Renal cortex interstitium (tissue), 15 donors: ENCODE measurements at places on chromosomes 6 and 20.

- no peak for DNase-seq
Measured at GRCh38 chr20:63682384-63683139, 13.9 kb upstream of the TNFRSF6B start.

DNA sequence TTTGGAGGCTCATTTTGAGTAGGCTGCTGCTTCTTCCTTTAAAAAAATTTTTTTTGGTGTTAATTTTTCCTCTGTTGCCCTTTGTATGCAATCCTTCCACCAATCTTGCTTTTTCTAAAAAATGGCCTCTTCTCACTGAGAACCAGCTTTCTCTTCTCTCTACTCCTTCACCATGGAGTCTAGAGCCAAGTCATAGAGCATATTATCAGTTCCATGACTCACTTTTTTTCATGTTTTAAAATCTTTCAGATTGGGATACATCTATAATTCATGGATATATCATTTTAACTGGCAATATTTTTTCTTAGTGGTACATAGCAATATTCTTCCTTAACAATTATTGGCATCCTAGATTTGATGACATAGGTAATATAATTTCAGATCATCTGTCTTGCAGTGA, 62.7 kb downstream of the SLX4IP start:
- no peak for DNase-seq

DNA sequence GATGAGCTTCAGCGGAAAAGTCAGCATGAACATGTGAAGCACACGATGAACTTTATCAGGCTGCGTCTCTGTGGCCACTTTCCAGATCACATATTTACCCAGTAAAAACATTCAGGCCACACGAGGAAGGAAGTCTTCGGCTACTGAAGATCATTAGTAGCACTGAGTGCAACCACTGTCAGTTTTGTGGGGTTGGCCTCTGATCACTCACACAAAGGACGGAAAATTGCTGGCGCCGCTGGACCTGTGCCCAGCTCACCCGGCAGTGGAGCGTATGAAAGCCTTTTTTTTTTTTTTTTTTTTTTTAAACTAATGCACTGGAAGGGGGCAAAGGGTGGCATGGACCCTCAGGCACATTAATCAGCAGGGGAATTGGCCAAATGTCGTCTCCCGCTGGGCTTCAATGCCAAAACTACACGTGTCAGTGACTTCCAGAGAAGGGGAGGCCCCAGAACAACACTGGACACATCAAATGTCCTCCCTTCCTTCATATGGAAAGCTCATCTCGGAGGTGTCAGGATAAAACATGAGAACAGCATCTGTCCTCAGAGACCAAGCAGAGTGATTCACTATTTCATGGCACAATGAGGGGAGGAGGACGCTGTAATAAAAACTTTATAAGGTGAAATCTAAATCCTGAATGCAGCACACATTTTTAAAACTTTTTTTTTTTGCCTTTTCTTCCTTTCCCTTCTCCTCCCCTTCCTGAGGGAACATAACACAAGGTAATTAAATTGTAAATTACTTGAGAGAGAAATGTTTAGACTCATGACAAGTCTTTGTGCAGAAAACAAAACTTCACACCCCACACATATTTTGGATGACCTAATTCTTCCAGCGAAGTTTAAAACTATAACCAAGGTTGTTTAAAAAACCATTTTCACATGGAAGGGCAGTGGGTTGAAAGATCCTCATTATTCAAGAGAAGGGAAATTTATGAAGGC, 223.4 kb downstream of the FOXC1 start:
- DNase-seq: peak; percentile 75

DNA sequence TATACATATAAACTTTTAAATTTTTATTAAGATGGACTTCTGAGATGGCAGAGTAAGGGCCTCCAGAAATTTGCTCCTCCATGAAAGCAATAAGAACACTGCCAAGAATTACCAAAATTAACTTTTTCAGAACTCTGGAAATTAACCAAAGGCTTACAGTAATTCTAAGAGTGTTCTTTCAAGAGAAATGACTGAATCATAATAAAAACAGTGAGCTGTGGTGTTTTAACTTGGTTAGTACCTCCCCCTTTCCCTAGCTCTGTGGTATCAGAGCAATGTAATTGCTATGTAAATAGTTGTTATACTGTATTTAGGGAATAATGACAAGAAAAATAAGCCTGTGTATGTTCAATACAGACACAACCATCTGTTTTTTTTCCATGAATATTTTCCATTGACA, 19.0 kb downstream of the HECA start:
- no peak for DNase-seq

DNA sequence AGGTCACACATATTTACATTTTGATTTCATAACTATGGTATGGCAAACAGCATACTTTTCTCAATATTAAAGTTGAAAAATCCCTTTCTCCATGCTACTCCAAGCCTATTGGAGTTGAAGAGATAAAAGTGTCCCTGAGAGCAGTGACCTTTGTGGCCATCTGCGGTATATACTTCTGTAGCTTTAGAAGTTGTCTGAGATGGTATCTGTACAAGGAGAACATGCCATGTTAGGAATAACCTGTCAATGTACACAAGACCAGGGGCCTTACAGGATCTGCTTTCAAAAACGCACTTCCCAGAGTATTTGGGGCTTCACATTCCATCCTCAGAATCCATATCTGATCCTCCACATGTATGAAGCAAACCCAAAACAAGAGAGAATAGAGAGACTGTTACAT, 226.7 kb downstream of the MEI4 start:
- no peak for DNase-seq

- DNase-seq: no peak
Measured at GRCh38 chr6:48101290-48101689, 9.7 kb downstream of the PTCHD4 start.

DNA sequence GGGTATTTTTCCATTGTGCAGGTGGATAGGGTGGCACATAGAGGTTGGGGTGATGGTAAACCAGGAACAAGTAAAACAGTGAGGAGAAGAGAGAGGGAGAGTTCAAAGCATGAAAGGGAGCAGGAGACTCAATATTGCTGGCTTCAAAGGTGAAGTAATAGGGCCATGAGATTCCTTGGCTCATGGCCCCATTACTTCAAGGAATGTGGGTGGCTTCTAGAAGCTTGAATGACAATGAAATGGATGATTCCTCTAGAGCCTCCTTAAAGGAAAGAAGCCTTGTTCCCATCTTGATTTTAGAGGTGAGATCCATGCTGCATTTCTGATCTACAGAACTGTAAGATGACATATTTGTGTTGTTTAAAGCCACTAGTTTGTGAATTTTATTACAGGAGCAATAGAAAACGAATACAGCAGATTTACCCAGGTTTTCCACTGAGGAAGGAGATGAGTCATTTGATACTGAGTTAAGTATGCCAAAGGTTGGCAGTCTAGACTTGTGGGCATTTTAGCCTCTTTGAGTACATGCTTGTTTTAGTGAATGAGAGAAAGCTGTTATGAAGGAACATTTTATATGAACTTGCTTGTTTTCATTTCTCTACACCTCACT, 110.4 kb downstream of the PLCB4 start:
- no peak for DNase-seq

DNA sequence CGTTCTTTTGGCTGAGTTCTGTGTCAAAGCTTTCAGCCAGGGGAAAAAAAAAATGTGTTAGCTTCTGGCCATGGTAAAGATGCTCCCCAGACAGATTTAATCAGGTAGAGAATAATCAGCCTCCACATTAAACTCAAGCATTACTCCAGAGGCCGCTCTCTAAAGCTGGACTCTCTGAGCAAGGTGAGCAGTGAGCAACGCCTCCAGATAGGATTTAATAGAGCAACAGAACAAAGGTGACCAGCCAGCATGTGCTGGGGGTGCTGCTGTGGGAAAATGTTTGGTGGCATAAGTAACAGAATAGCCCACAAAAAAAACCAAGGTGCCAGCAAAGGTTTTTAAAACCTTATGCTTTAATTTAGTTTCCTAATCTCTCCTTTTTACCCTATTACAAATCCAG, 103.5 kb upstream of the TRAF3IP2 start:
- DNase-seq: no peak

DNA sequence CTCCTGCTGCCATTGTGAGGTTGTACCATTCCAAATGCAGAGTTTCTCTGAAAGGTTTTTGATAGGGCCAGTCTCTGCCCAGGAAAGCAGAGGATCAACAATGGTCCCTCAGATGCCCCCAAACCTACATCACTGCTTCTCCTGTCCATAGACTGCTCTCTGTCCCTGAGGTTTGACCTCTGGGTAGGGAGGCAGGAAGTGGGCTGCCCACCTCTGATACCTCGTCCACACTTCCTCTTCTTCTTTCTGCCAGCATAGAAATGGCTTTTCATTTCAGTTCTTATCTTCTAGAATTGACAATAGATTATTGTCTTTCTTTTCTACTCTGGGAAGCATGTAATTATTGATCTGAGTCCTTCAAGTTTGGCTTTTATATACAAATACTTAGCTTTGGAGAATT, 170.6 kb downstream of the TRMT11 start:
- no peak for DNase-seq

DNA sequence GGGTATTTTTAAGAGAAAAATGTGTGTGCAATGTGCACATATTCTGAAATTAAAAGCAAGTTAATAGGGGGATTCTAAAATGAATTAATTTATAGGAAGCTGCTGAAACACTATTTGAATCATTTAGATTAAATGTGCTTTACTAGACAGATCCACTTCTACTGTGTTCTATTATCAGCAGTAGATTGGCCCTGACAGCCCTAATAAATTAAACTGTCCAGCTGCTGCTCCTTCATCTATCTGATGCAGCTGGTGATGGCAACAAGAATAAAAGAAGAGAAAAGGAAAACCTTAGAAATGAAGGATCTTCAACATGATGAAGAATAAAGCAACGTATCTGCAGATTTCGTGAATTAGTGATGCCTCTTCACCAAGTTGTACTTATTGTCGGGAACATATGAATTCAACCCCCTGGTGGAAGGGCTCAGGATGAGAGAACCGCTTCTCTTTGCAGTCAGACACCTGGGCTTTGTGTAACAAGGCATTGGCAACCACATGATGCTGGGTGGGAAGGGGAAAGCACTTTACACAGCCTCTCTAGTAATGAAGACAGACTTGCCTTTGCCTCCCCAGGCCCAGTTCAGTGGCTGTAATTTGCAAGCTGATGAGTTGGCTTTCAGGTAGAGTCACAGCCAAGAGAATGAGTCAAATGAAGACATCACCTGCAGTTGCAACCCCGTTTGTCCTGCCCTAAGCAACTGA, 94.4 kb downstream of the LAMP5 start:
- no peak for DNase-seq

DNA sequence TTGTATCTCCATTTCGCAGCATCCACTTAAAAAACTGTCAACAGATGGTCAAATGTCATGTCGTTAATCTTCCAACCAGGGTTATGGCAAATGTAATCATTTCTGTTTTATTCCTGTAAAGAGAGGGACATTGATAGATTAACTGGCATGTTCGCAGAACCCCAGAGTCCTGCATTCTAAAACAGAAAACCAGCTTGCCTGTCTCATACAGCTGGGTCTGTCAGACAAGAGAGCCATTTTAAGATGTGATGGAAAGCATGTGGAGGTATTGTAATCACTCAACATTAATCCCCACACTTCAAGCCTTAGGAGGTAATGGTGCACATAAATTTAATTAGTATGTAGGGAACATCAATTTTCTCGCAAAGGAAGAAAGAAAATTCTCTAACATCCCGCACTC, 4.4 kb downstream of the SMLR1 start:
- DNase-seq: no peak

DNA sequence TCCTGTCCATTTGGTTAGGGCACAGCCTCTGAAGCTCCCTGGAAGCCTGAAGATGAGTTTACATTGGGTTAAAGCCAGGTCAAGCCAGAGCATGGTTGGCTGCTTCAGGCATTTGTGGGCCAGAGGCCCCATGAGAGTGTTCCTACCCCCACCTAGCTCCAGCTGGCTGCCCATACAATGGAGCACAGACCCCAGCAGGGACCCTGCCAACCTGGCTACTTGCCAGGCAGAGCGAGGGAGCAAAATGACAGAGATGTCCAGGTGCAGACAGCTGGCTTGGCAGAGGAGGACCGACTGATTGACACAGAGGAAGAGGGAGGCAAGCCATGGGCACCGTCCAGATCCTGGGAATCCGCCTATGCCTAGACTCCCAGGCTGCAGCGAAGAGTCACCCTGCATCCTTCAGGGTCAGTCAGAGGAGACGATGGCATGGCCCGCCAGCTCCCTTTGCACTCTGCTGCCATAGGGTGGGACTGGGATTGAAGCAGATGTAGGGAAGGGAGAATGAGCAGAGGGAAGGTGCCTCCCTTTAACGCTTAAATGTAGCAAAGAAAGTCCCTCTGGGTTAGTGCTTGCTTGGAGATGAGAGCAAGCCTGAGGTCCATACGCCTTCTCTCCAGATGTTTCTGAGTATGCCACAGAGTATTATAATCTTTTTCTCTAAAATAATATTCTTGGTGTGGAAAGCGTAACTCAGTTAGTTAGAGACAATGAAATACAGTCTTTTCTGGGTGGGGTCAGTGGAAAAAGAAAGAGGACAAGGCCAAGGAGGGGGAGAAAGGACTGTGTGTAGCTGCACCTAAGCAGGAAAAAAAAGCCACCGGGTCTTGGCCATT, 77.6 kb upstream of the FYN start:
- peak; percentile 65 for DNase-seq

DNA sequence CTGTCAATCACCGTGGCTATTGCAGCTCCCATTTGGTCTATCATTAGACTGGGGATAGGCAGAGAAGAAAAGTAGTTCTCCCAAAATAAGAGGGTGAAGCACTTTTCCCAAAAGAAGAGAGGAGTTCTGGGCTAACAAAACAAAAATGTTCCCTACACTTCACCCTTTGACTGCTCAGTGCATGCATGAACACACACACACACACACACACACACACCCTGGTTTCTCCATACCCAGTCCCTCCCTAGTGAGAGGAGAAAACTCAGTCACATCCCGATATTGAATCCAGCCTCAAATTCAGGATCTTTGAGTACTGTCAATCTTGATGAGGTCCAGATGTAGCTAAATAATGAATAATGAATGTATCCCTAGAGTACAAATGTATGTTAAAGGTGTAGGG, 4.6 kb upstream of the TBPL1 start:
- no peak for DNase-seq

DNA sequence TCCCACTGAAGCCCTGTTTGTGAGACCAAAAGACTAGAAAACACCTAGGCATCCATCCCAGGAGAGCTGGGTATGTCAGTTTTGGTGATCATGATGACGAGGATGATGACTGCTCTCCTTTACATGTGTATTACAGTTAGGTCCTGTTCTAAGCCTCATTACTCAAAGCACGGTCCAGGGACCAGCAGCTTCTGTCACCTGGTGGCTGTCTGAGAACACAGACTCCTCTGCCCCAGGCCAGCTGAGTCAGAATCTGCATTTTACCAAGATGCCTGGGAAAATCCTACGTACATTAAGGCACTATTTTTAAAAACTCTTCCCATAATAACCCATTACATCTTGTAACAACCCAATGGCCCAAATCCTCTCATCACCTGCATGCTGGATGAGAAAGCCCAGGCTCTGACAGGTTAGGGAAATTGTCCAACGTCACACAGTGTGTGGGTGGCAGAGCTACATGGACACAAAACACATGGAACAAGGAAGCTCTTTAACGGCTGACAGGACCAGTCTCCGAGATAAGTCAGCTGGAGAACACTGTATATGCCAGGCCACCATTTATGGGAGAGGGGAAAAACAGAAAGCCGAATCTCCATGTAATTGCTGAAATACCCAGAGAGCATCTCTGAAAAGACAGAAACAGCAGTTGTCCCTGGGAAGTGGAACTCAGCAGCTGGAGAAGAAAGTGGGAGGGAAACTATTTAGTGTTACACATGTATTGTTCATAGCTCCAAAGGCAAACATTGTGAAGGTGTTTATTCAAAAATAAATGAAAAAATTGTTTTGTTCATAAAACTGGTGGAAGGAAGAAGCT, 65.4 kb downstream of the BMP7 start:
- DNase-seq: no peak

GRCh38 chr20:47173596-47174216, 182.8 kb downstream of the ZMYND8 start:
- DNase-seq: no peak

- no peak for DNase-seq
Measured at GRCh38 chr20:10853731-10854130, 179.9 kb upstream of the JAG1 start.
